Stimulated activated naive CD8-positive, alpha-beta T cell treated with anti-CD3 and anti-CD28 coated beads, Interleukin-15, amount 100 ng/mL, for 72 hours (primary cell): ENCODE measurements at places on chromosomes 6 and 20.

DNA sequence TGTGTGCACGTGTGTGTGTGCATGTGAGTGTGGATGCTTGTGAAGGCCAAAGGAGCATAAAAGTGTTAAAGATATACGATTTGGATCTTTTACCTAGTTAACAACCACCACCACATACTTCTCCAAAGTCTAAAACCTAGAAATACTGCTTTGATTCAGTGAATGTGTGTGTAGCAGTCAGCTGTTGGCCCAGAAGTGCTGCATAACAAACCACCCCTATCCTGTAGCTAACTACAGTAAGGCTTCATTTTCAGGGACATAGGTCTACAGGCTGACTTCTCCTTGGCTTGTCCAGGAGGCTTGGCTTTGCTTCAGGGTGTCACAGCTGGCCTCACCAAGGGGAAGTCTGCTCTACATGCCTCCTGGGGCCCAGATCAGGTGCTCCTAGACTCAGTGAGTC, 2.4 kb upstream of the CST8 start:
- DNase-seq: no peak

- no peak for DNase-seq
Observed at GRCh38 chr20:49906101-49906604, 9.2 kb downstream of the SPATA2 start.

DNA sequence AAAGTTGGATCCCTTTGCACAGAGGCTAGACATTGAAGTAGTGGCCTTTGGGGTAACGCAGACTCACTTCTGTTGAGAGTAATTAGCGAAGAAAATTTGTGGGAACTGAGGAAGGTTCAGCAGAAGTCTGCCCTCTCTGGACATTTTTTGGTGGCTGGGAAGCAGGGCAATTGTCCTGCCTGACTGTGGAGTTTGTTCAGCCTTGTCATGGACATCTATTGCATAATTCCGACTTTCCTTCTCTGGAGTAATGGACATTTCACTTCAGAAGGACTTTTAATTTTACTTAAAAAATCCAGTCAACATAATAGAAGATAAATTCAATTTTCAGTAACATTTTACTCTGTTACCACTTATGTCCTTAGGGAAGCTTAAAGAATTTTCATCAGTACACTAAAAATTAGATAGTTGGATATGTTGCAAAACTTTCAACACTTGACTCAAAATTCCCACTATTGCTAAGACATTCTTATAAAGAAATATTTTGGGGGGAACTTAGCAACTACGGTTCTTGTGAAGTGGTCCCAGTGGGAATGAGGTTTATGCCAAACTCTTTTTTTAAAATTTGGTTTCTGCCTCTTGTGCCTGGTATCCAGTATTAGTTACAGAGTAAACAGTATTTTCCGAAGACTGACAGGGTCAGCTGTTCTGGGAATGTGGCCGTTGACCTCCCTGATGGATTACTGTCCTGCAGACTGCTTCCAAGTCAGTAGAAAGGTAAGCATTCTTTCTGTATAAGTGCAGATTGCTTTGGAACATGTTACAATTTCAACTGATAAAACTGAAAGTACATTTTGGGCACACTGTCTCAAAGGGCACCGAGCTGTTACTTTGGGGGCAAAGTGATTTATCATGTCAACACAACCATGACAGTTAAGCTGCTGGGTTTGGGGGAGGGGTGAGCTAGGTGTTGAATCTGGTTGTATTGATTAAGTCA, 100.6 kb upstream of the MLIP start:
- no peak for DNase-seq

DNA sequence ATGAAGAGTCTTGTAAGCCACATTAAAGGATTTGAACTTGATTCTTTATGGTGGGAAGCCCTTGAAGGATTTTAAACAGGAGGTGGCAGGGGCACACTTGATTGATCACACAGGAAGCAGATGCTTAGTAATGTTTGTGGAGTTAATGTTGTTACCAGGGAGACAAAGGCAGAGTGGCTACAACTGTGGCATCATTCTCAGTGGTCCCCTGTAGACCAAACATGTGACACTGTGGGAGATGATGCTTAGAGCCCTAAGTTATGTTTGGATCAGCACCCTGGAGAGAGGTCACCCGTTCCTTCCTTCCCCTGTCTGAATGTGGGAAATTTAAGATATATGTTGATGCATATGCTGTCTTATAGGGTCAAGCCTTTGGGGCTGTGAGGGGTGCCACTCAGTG, 53.2 kb downstream of the EIF2S2 start:
- DNase-seq: no peak

- peak; percentile 56 for DNase-seq
Observed at GRCh38 chr6:24933868-24934401, 1.8 kb downstream of the RIPOR2 start.
